Hepatocyte (in vitro differentiated cells): ENCODE measurements at places on chromosomes 5 and 9. TPM values are rescaled to one million over a fixed set of nuclear protein-coding genes. Genes with fewer than 3 reads are reported as not detected.

The PCDHGB4 gene
- total RNA-seq = 20.0 and 20.9 TPM in 2 replicates

The PAPPA gene
- total RNA-seq = 8.9 and 12.3 TPM in 2 replicates

The RPL35 gene
- total RNA-seq = 1,257 and 1,574 TPM in 2 replicates

The ARID3C gene
- total RNA-seq = 0.27 TPM in 1 of 2 replicates, not detected in the other

The LARP1 gene
- 68.4 and 75.0 TPM in 2 replicates for total RNA-seq

The OBP2B gene
- total RNA-seq = not detected in 2 replicates

The LCN9 gene
- 2.2 and 2.6 TPM in 2 replicates for total RNA-seq

The ELOVL7 gene
- 33.0 and 41.8 TPM in 2 replicates for total RNA-seq

The CARD6 gene
- 4.5 and 5.5 TPM in 2 replicates for total RNA-seq
